MV-4-11 (cell line): ENCODE measurements at places on chromosomes 1 and 21.

- no peak for DNase-seq
Measured at GRCh38 chr1:209241487-209241886, 342.0 kb upstream of the CAMK1G start.

DNA sequence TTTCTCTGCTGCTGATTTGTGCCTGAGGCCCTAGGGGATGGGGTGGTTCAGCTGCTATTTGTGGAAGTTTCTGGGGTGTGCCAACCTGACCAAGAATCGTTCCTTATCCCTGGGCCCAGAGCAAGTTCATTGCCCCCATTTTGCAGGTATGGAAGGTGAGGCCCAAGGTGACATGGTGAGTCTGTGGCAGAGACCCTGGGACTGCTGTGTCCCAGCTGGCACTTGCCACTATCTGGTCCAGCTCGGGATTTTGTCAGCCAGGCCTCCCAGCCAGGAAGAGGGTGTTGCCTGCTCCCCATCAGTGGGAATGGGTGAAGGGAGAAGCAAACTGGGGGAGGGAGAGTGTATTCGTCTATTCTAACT, 18.9 kb upstream of the LRP8 start:
- DNase-seq: no peak

GRCh38 chr1:112264010-112264409, 132.0 kb upstream of the CTTNBP2NL start:
- no peak for DNase-seq

DNA sequence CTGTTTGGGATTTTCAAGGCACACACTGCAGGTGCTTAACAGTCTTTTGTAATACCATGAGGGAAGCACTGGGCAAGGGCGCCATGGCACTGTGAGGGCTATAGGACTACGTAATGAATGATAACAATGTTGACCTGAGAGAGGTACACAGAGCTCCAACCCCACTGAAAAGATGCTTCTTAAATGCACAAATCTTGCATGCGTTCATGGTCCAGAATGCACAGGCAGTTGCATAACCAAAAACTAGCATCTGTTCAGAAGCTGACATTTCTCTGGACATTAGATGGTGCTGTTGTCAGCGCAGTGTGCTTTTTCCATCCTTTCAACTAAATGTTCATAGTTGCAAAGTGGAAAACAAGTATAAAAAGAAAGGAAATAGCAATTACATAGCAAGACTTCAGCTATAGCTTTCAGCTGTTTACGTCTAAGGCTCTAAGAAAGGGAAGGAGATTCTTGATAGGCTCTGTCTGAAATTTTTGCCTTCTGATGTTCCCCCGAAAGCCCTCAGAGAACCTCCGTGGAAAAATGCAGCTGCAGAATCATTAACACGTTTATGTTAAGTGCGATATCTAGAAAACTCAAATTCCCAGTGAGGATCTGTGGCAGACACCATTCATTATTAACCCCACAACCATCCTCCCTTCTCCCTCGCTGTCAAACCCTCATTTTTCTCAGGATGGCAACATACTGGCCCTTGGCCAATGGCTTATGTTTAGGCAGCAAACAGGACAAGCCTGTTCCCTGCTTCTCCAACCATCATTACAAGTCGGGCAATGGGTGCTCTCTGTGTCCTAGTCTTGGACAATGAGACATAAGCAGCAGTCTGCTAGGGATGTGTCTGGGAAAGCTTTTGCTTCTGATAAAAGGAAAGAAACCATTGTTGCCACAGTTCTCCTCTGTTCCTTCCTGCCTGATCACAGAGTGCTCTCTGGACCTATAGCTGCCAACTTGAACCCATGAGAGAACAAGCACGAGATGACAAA, 8.2 kb upstream of the TARBP1 start:
- peak; percentile 85 for DNase-seq

DNA sequence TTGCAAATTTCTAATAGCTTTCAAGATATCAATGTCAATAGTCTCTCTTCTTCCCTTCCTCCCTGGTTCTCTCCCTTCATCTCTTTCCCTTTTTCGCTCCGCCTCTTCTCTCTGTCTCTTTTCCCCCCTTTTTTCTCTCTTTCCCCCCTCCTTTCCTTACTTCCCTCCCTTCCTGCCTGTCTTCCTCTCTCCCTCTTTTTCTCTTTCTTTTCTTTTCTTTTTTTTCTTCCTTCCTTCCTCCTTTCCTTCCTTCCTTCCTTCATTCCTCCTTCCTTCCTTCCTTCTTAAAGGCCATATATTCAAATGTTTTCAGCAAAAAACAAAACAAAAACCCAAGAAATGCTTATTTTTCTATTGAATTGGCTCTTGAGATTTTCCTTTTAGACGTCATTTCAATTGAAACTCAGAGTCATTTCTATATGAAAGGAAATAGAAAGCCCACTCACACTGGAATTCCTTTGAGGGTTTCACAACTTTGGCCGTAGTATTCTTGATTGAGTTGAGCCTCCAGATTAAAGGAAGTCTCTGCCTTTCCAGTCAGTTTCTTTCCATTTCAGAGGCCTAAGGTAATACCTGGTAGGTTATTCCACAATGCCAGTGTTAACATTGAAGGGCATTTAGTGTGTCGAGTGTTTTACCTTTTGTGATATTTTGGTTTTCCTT, 551.5 kb downstream of the LMO4 start:
- no peak for DNase-seq

- DNase-seq: no peak
Measured at GRCh38 chr1:50106095-50106761, 2.5 kb upstream of the ELAVL4 start.

DNA sequence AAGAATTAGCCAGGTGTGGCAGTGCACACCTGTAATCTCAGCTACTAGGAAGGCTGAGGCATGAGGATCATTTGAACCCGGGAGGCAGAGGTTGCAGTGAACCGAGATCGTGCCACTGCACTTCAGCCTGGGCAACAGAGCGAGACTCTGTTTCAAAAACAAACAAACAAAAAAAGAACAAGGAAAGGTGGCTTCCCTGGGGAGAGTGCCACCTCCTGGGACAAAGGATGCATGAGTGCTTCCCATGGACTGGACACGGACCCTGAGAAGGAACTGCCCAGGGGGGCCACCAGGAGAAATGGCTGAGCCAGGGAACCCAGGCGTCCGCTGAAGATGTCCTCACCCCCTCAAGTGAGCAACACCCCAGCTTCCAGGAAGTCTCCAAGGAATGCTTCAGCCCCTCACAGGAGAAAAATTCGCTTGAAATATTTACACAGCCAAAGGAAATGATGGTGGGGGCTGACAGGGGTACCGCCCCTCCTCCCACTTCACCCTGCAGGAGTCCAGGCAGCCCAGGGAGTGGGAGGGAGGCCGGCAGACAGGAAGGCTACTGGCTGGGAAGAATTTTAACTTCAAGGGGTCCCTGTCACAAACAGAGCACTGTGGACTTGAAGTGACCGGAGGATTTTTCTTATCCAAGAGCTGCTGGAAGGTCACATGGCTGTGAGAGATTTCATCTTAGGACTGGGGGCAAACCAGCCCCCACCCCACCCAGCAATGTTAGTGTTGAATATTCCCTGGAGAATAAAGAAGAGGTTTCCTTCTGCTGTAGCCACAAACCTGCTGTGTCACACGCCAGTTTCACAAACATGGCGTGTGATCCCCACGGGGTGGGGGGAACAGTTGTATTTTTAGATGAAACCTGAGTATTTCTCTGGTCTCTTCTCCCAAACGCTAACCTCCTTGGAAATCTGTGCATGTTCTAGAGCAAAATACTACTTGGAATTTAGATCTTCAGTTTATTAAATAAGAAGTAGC, 90.8 kb upstream of the SLC25A33 start:
- DNase-seq: no peak
